ENCODE measurements at places on chromosomes 6 and 20.

GRCh38 chr6:45378334-45378926, 696 bp upstream of the SUPT3H start:
- DNase-seq, result peak; percentile 32

GRCh38 chr6:111711984-111712752, 106.5 kb upstream of the TRAF3IP2 start:
- no peak for DNase-seq

DNA sequence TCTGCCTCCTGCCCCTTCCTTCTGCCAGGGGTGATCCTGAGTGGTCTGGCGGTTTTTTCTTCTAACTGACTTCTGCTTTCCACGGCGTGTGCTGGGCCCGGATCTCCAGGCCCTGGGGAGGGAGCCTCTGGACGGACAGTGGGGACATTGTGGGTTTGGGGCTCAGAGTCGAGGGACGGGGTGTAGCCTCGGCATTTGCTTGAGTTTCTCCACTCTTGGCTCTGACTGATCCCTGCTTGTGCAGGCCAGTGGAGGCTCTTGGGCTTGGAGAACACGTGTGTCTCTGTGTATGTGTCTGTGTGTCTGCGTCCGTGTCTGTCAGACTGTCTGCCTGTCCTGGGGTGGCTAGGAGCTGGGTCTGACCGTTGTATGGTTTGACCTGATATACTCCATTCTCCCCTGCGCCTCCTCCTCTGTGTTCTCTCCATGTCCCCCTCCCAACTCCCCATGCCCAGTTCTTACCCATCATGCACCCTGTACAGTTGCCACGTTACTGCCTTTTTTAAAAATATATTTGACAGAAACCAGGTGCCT, 10.2 kb downstream of the SLC29A1 start:
- DNase-seq, result no peak

GRCh38 chr20:24633521-24633920, 164.1 kb downstream of the SYNDIG1 start:
- no peak for DNase-seq

GRCh38 chr6:15184441-15184861, 61.4 kb upstream of the JARID2 start:
- no peak for DNase-seq

GRCh38 chr6:37142050-37142614, 27.8 kb upstream of the PIM1 start:
- DNase-seq, result no peak

- DNase-seq, result no peak
Observed at GRCh38 chr6:39170389-39170788, 55.4 kb upstream of the SAYSD1 start.

DNA sequence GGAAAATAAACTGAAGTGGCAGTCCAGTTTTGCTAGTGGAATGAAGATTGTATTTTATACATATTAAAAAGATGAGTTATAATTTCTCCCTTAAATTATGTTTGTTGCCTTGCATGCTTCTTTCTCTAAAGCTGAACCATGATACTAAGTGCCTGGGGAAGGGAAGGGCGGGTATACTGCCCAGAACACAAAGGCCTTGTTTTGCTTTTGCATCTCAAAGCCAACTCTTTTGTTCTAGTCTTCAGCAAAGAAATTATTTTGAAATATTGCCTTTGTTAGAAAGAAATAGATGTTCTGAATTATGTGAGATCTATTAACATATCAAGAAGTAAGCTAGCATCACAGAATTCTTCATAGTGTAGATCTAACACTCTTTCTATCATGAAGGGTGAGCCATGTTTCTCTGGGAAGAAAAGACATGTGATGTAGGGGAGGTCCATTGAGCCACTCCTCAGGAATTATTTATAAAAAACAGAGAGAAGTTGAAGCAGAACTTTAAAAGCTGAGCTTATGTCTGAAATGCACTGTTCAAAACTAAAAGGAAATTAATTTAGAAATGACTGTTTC, 108.4 kb downstream of the RIMS1 start:
- no peak for DNase-seq

GRCh38 chr20:59816146-59816738, 117.2 kb downstream of the SYCP2 start:
- DNase-seq, result no peak

DNA sequence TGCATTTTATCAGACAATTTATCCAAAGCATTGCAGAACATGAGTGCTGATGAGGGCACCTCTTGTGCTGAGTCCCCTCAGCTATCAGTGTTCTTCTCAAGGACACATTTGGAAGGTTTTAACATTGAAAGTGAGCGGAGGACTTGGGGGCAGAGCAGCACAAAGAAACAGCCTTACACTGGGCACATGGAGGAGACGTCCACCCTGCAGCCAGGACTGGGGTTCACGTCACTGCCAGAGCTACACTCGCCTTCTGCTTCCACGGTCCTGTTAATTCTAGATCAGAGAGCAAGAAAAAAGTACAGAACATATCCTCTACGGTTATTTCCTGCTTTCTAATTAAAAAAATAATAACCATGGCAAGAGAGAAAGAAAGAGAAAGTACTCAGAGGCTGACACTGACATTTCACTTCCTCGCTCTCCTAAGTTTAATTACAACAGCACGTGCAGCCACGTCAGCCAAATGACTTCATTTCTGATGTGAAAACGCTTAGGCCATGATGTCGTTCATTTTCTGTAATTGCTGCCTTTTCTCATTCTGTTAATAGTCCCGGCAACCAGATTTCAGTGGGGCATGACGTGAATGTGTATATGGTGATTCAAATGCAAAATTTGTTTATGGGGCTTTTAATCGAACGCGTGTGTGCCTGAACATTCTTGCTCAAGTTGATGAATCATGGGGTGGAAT, 5.1 kb downstream of the PRND start:
- DNase-seq, result no peak

GRCh38 chr6:41966961-41967311, 25.3 kb upstream of the CCND3 start:
- no peak for DNase-seq

- DNase-seq, result no peak
Observed at GRCh38 chr6:157400676-157401075, 19.7 kb downstream of the ZDHHC14 start.

- DNase-seq, result no peak
Observed at GRCh38 chr6:26032340-26033084, 54.7 kb upstream of the HFE start.

DNA sequence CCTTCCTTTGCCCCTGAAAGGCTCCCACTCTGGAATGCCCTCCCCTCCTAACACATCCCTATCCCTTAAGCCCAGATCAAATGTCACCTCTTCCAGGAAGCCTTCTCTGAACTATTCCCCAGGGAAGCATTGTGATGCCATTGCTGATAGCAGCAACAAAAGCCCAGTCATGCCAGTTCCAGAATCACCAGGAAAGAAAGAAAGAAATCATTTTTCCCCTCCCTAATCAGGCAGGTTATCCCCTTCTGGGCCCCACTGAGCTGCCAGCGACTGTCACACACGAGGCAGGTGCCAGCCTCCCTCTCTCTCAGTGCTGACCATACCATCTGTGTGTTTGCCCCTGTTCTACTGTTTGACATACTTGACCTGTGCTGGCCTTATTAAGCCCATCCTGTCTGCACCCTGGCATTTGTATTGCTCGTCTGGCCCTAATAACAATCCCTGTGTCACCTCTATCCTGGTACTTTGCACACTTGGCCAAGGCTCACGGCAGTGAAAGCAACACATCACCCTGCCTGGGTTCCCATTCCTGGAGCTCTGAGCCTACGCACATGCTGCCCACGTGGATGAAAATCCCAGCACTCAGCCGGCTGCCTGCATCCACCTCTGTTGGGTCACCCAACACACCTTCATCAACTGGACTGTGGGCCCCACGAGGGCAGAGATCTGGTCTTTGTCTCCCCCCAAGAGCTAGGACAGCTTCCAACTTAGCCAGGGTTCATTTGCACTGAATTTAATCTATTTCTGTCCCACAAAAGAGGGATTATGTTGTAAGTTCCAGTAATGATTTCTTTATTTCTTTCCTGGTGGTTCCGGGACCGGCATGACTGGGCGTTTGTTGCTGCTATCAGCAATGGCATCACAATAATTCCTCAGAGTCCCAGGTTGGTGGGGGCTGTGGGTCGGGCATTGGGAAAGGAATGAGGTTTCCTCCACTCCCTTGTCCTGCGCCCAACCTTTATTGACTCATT, 5.3 kb upstream of the BPIFB1 start:
- no peak for DNase-seq

- DNase-seq, result no peak
Observed at GRCh38 chr6:1672379-1672778, 62.7 kb downstream of the FOXC1 start.

DNA sequence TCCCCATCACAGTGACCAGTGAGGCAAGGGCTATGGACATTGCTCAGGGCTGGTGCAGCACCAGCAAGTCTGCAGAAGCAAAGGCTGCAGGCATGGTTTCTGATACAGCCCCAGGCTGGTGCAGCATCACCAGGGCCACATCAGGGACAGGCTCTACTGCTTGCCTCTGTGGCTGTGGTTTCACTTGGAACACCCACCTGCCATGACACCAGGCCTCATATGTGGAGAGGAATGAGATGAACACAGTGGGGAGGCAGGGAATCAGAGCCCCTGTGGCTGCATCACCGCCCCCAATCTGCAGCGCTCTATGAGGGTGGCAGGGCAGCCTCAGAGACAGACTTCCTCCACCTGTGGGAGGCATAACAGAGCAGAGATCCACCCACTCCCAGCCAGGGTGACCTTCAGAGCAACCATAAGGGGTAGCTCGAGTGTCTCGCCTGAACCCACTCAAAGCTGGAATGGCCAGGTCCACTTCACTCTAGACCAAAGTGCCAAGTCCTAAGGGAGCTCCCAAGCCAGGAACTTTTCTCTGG, 7.9 kb downstream of the RING1 start:
- no peak for DNase-seq

DNA sequence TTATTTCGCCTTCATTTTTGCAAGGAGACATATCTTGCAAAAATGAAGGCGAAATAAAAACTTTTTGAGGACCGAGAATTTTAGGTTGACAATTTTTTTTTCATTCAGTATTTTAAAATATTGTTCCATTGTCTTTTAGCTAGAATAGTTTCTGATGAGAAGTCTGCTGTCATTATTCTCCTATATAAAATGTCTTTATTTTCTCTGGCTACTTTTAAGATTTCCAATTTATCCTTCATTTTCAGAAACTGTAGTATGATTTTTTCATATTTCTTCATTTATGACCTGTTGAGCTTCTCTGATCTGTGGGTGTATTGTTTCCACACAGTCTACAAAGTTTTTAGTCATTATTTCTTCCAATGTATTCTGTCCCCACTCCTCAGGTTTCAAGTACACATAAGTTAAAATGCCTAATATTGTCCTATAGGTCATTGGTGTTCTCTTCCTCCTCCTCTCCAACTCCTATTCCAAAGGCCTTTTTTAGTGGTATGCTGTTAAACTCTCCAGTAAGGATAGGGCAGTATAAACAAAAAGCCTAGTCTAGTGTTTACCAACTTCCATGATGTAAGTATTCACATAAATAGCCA, 15.7 kb downstream of the AHI1 start:
- no peak for DNase-seq

- DNase-seq, result no peak
Observed at GRCh38 chr20:32979201-32979998, 24.8 kb downstream of the SUN5 start.

DNA sequence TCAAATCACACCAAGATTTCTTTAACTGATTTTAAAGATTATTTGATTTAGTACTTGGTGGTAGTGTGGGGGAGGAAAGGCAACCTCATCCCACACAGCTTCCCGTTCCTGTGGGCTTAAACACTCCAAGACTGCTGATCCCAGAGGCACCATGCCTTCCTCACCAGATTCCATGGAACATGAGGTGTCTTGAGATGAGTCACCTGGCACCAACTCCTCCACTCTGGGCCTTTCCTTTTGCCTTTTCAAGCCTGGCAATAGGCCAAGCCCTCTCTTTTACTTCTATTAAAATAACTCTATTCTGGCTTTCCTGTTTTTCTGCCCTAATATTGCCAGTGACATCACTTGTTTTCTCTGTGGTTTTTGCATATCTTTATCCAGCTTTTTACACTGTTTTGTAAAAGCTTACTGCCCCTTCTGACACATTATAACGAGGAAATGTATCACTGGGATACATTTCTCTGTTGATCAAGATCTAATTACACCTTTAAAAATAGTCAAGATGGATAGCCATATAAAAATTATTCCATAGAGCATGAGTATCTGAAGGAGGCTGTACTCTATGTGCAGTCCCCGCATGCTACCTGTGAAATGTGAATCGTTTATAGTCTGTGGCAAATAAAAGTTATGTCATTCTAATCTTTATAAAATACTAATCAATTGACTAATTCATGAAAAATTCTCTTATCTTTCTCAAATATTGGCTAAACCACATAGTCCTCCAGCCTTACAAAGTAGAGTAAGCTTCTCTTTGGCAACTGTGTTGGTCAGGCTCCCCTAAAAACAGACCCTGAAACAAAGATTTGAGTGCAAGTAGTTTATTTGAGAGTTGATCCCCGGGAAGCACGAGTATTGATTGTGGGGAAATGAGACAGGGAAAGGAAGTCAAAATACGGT, 257.8 kb upstream of the KCNQ5 start:
- DNase-seq, result no peak

DNA sequence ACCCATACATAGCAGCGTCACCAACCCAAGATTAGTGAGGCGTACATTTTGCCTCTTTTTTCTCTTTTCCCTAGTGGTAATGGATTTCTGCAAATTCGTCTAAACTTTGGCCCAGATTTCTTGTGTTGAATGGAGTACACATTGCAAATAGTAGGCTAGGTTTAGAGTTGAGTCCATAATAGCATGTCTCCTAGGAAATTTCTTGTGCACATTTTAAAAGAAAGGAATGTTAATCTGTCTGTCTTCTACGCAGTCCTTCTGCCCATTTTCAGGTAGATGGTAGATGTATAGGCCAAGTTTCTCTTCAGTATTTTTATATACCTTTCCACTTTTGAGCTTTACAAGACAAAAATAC, 15.7 kb downstream of the TAB2 start:
- DNase-seq, result no peak

DNA sequence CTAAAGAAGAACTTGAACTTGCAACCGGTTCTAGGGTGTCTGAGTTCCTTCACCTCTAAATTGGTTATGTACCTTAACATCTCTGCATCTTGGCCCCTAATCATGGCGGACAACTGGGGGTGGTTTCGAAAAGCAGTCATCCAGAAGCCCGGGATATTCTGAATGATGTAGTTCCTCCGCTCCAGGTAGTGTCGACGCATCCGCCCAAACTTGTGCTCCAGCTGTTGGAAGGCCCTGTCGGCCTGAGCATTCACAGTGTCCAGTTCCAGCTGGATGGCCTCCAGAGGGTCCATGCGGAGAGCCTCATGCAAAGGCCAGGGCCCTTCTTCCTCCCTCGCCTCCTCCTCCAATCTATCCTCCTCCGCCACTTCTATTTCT, 887 bp downstream of the TSPYL1 start:
- DNase-seq, result no peak
